Muscle of leg (tissue), 16 donors: ENCODE measurements at places on chromosomes 16 and 17. TPM values are rescaled to one million over a fixed set of nuclear protein-coding genes. Genes with fewer than 3 reads are reported as not detected.
A peak's percentile ranks its signal among the peaks of the same experiment; 100 is the strongest.

The PDE6G gene
- polyA plus RNA-seq = 5.8 TPM

The ARL4D gene
- 13.4 TPM for polyA plus RNA-seq

The C17orf50 gene
- not detected for polyA plus RNA-seq

The PYCARD gene
- polyA plus RNA-seq = 10.9 TPM

The CA5A gene
- polyA plus RNA-seq = 0.26 TPM

The RPS6KB1 gene
- polyA plus RNA-seq = 32.6 TPM

DNA sequence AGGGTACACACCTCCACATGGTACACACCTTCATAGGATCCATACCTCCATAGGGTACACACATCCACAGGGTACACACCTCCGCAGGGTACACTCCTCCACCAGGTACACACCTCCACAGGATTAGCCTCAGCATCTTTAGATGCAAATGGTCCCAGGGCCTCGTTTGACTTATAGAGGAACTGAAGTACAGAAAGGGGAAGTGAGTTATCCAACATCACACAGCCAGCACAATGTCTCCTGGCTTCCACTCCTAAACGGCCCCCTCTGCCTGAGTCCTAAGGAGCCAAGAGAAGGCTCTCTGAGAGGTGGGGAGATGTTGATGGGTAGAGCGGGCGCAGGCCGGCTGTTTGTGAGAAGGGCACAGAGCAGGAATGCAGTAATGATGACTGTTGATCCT is 12.0 kb downstream of the FOXN1 start:
- DNase-seq = peak; percentile 11

- no peak for DNase-seq
These were observed 180.7 kb downstream of the MAP2K4 start for GRCh38 chr17:12201294-12201880.

- peak; percentile 54 for DNase-seq
These were observed 1.1 kb upstream of the WBP2 start for GRCh38 chr17:75856062-75856756.

DNA sequence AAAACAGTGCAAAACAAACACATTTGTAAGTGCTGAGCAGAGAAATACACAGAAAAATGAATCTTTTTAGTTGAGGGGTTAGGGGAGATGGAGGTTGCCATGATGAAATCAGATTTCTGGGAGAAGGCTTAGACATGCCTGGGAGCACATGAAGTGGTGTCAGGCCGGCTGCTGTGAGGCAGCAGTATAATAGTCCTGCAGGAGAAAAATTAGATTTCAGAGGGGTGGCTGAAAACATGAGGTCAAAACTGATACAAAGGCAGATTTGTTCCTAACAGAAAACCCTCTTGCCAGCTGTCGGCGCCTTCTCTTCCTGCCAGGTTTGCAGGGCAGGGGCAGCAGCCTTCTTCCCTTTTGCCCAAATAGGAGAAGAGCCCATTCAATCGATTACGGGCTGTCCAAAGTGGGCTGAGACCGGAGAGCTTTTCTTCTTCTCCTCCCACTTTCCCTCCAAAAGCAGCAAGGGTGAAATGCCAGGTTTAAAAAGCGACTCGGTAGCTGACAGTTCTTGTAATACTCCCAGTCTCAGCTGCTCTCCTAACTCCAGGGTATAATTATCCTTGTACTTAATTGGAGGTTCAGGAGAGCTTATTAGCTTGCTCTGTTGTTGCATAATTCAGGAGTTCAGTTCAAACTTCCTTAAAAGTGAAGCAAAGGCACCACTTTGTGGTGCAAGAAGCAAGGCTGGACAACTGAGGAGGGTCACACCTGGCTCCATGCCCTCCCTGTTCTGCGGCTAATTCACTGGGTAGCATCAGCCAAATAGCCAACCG is 80.0 kb downstream of the PCTP start:
- DNase-seq = no peak

DNA sequence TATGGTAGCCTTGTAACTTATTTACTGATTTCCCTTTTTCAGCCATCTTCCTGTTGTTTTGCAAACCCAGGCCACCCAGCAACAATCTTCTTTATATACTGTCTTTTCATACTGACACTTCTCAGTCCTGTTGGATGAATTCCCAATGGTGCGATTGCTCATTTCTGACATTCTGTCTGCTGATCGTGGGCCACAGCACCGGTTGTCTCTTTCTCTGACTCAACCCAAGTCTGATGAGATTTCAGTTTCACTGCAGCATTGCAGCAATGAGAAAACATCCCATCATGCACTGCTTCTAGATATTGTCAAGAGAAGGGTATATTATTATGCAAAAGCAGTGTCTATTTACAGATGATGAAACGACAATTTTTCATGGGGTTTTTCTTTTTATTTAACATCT is 349.2 kb upstream of the HSBP1 start:
- DNase-seq = no peak

GRCh38 chr17:72640415-72641165 is 451.9 kb downstream of the SLC39A11 start:
- DNase-seq = no peak

DNA sequence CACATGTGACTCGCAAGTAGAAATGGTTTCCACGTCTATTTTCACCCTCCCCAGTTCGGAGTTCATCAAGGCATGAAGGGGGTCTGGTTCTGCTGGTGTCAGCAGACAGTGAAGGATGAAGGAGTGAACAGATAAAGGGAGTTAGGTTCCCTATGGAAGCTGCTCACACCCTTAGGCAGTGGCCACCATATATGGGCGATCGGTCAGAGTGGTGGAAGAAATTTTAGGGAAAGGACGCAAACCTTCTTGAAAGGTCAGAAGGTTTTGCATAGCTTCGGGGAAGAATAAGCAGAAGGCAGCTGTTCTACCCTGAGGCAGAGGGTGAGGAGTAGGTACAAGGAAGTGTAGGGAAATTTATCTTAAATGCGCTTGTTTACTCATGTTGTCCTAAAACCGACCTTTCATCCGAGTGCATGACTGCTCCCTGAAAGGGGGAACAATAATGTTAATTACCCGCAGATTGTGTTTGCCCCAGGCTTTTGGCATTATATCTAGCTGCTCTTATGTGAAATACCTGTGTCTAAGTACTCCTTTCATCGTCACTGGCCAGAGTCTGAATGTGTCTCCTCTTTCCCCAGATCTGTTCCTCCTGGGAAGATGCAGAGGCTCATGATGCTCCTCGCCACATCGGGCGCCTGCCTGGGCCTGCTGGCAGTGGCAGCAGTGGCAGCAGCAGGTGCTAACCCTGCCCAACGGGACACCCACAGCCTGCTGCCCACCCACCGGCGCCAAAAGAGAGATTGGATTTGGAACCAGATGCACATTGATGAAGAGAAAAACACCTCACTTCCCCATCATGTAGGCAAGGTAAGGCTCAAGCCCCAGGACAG is 12.5 kb downstream of the CDH5 start:
- no peak for DNase-seq

GRCh38 chr16:83995754-83996153 is 27.7 kb downstream of the NECAB2 start:
- no peak for DNase-seq

DNA sequence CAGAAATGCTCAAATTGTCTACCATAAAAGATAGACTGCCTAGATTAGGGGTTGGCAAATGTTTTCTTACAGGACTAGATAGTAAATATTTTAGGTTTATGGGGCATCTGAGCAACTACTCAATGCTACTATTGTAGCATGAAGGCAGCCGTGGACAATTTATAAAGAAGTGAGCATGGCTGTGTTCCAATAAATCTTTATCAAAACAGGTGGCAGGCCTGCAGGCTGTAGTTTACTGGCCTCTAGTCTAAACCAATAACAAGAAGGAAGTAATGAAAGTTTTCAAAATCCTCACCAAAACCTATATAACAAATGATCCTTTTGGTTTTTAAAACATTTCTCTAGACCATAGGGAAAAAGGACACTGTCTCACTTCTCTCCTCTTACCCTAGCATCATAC is 105.2 kb downstream of the PRKCB start:
- DNase-seq = no peak

DNA sequence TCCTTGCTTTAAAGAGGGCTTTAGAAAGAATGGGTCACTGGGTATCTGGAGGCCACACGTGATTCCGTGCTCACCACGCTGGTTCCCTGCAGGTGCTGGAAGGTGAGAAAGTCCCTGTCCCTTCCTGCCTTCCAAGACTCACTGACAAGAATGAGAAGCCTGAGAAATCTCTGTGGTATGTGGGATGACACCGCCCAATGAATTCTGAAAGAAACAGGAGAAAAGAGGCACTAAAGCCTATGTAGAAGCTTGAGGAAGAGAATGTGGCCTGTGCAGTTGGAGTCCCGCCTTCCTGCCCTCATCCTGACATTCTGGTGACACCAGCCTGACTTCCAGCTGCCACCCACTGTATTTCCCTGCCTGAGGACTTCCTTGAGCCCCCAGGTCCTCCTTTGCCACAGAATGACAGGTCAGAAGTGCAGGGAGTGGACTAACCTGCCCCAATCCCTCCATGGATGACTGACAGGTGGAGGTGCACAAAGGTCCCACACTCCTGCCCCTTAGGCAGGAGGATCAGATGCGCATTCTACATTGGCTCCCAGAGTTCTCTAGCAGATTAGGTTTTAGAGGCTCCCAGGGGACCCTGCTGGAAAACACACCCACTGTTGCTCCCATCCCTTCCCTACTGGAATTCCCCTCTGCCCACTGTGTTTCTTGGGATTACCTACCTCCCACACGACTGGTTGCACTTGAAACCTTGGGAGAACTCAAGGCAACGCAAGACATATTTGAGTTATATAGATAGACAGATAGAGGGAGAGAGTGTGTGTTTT is 38.6 kb upstream of the TENT4B start:
- DNase-seq = no peak

GRCh38 chr17:8679126-8679525 is 48.6 kb upstream of the MYH10 start:
- DNase-seq = peak; percentile 74

DNA sequence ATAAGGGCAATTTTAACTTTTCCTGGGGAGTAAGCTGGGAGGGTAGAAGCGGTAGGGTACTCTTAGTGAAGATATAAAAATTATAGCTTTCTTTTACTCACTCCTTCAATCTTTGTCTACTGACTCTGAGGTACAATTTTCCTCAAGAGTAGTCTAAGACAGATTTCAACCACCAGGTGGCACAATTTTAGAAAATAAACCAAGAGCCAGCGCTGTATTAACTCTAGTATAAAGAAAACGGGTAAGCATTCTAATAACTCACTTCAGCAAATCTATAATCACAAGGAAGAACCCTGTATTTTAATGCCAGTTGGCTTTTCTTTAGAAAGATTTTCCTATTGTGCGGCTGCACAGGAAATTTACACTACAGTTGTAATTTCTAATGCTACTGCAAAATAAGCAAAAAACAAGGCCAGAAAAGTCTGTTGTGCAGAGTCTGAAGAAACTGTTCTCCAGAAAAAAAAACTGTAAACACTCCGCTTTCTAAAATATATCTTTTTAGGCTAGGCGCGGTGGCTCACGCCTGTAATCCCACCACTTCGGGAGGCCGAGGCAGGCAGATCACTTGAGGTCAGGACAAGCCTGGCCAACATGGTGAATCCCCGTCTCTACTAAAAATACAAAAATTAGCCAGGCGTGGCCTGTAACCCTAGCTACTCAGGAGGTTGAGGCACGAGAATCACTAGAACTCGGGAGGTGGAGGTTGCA is 1.9 kb downstream of the CMC2 start:
- peak; percentile 82 for DNase-seq

DNA sequence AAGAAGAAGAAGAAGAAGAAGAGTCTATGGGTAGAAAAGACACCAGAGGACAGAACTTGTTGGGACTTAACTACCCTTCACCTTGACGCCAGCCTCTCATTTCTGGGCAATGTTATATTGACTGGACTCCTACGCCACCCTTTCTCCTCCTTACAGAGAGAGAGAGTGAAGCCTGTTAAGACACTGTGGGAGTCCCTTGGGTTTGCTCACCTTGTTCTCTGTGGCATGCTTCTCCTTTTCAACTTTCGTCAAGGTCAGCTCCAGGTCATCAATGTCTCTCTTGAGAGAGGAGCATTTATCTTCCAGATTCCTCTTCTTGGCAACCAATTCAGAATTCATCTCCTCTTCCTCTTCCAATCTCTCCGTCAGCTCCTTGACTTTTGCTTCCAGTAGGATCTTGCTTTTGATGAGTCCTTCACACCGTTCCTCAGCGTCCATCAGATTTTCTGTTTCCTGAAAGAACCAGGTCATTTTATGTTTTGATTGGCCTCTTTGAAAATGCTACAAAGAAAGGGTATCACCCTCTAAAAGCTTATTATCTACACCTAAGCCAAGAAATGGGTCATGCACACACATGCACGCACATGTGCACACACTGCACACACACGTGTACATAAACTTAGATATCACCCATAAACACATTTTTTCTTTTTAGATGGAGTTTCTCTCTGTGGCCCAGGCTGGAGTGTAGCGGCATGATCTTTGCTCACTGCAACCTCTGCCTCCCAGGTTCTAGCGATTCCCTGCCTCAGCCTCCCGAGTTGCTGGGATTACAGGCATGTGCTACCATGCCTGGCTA is 48.8 kb downstream of the MYH13 start:
- DNase-seq = no peak

- DNase-seq = no peak
These were observed 33.5 kb upstream of the DOC2B start for GRCh38 chr17:214881-215331.
